Aorta (tissue), 5 donors: ENCODE measurements at places on chromosomes 11 and 22. TPM values are rescaled to one million over a fixed set of nuclear protein-coding genes. Genes with fewer than 3 reads are reported as not detected.

DNA sequence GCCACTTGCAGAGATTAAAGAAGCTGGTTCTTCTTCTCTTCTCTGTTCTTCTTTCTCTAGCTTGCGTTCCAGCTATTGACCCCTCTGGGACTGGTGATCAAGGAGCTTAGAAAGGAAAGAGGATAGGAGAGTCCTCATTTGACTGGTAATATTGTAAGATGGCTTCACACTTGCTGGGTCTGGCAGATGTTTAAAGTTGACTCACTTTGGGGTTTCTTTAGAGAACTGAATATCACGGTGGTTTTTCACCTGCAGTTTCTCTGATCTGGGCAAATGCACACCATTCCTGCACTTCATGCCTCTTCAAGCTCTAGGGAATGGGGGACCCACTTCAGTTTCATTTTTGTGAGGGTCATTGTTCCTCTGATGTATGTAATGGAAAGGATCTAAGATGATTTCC, 41.8 kb upstream of the DEUP1 start:
- DNase-seq, result no peak

GRCh38 chr22:22366537-22366936, 122.0 kb downstream of the VPREB1 start:
- no peak for DNase-seq

The SLC22A12 gene
- not detected for total RNA-seq

The SC5D gene
- 24.4 TPM for total RNA-seq

The OR10D3 gene
- not detected for total RNA-seq

The OR51B4 gene
- total RNA-seq, result not detected
